ENCODE measurements at places on chromosomes 3 and 15. TPM values are rescaled to one million over a fixed set of nuclear protein-coding genes. Genes with fewer than 3 reads are reported as not detected.
A peak's percentile ranks its signal among the peaks of the same experiment; 100 is the strongest.

- ATAC-seq, result no peak
Observed at GRCh38 chr3:108123326-108123725, 32.5 kb upstream of the CD47 start.

The HHLA2 gene
- total RNA-seq, result 0.13 TPM

DNA sequence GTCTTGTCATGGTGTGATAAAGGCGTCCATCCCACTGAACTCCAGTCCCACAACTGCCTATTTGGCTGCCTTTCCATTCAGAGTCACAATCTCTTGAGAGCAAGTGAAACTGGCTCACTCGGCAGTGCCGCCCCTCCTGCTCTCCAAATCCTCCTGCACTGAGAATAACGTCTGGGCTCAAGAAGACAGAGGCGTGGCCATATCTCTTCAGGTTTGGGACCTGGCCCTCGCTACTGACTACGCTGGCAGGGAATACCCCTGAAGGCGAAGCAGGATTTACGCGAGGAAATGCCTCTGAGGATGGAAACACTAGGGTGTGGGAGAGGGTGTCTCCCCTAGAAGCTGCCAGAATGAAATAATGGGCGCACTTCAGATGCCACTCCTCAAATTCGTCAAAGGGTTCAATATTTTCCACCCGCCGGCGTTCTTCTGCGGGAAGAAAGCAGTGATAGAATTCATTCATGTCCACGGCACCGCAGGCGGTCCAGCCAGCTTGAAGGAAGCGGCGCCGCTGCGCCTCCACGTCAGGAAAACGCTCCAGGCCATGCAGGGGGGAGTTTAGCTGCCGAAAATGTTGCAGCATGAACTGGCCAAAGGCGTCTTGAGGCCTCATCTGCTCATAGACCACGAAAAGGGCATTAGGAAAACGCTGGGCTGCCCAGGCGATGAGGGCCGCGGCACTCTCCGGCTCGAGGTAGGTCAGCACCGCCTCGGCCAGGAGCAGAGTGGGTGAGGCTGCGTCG lies 985 bp downstream of the LCMT2 start:
- ATAC-seq, result peak; percentile 0

DNA sequence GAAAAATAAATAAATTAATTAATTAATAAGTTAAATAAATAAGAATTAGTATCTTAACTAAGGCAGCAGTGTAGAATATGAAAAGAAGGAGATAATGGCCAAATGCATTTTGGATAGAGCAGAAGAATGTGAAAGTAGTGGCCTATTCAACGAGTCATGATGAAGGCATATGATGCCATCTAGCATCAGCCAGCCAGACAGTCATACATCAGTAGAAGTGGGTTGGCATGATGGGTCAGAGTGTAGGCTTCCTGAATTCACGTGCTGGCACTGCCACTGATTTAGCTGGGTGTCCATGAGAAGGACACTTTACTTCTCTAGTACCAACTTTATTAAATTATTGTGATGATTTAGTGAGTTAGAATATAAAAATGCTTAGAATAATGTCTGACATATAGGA lies 256.1 kb upstream of the ARPP21 start:
- ATAC-seq, result no peak

DNA sequence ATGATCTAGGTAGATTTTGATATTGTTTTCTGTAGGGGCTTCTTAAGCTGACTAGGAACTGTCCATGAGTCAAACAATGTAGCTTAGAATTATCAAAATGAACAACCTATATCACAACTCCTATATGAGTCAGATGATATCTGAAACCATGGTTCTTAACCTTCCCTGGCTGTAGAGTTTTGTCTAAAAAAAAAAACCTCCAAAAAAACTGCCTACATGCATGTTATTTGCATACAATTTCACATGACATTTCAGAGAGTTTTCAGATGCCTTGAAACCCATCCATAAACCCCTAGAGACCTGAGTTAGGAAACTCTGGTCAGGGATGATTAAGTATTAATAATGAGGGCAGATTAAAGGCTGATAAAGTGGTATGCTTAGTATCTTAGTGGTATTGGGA lies 157.0 kb downstream of the CHST2 start:
- ATAC-seq, result no peak

The XCR1 gene
- total RNA-seq, result 0.14 TPM

GRCh38 chr3:17852217-17852616 lies 109.8 kb upstream of the TBC1D5 start:
- no peak for ATAC-seq

DNA sequence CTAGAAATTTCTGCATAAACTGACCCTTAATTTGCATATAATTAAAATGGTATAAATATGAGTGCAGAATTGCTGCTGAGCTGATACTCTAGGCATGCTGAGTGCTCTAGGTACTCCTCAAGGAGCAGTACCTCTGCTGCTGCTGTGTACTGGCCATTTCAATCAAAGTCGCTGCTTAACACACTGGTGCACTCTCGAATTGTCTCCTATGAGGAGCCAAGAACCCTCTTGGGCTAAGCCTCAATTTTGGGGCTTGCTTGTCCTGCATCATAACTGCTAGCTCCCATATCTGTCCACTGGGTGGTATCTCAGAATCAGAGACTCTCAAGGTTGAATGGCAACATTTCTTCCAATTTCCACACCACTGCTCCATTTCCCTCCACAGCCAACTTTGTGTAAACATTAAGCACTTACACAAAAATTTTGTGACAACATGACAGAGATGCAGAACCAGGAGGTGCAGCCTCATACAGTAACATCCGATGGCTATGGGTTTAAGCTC lies 82.5 kb downstream of the XXYLT1 start:
- no peak for ATAC-seq

DNA sequence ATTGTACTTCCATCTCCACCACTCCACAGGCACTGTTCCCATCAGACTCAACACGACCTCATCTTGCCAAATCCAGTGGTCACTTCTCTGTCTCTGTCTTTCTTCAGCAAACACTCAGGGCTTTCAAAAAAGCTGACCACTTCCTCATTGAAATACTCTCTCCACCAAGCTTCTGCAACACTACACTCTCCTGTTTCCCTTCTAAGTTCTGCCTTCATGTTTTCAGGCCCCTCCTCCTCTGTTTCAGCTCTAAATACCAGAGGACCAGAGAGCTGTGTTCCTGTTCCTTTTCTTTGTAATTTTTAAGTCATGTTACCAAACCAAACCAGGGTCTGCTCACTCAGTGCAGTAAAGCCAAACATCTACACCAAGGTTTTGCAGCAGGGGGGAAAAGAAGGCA lies 33.8 kb upstream of the ACP3 start:
- ATAC-seq, result no peak

DNA sequence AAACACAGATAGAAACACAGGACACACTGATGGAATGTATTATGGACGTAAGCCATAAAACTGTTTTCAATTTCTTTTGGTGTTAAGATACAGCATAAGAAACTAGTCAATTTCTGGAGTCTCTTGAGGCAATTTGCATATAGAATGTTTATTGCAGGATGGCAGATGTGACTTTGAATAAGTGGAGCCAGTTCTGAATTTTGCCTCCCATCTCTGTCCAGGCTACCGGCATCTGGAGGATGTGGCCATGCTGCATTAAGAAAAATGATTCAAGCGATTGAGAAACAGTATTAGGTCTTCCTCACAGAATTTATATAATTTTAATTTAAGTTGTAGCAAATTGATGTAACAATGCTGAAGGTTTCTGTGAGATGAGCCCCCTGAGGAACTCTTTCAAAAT lies 81.5 kb downstream of the CHST2 start:
- no peak for ATAC-seq

The SRGAP3 gene
- total RNA-seq, result 78.4 TPM

The NR2E3 gene
- 0.33 TPM for total RNA-seq

GRCh38 chr15:80405970-80406369 lies 1.8 kb downstream of the ARNT2 start:
- no peak for ATAC-seq

DNA sequence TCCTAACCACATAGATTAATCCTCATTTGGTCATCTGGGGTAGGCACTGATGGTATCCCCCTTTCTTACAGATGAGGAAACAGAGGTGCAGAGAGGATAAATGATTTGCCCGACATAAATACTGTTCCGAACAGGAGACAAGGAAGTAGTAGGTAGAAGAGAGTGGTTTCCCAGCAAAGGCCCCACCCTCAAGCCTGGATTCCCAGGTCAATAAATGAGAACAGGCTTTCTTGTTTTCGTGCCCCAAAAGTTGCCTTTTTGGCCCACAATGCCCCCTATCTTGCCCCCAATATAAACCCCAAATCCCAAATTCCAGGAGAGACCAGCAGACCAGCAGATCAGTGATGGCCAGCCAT lies 125.5 kb upstream of the PRR20G start:
- no peak for ATAC-seq

- no peak for ATAC-seq
Observed at GRCh38 chr3:108450444-108450843, 60.0 kb downstream of the MYH15 start.

GRCh38 chr15:89669941-89670340 lies 9.2 kb downstream of the PLIN1 start:
- ATAC-seq, result no peak

GRCh38 chr15:75044258-75044878 lies 21.0 kb downstream of the PPCDC start:
- ATAC-seq, result no peak

The SCAMP5 gene
- total RNA-seq, result 62.7 TPM

DNA sequence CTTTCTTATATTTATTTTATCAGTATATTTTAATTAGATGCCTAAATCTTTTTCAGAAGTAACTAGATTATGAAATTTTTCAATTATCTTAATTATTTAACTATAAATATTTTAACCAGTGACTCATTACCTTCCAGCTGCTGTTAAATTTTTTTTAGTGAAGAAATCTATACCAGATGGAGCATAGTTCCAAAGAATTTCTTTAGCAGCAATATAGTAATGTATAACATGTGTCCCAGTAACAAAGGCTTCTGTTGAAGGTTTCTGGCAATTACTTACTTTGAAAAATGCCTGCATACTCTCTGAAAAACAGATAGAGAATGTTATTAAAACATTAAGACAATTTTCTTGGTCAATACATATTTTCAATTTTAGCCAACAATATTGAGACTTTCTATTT lies 45.1 kb upstream of the CP start:
- no peak for ATAC-seq

DNA sequence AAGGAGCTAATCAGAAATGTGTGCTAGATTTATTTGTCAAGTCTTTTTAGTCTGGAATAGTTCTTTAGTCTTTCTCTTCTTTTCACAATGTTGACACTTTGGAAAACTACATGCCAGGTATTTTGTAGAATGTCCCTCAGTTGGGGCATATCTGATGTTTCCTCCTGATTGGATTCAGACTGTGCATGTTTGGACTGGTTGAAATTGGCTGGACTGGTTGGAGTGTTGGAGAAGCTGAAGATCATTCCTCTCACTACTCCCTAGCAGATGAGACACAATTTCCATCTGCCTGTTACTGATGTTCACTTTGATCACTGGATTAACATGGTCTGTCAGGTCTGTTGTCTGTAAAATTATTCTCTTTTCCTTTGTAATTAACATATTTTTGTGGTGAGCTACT lies 3.7 kb downstream of the NME9 start:
- no peak for ATAC-seq

DNA sequence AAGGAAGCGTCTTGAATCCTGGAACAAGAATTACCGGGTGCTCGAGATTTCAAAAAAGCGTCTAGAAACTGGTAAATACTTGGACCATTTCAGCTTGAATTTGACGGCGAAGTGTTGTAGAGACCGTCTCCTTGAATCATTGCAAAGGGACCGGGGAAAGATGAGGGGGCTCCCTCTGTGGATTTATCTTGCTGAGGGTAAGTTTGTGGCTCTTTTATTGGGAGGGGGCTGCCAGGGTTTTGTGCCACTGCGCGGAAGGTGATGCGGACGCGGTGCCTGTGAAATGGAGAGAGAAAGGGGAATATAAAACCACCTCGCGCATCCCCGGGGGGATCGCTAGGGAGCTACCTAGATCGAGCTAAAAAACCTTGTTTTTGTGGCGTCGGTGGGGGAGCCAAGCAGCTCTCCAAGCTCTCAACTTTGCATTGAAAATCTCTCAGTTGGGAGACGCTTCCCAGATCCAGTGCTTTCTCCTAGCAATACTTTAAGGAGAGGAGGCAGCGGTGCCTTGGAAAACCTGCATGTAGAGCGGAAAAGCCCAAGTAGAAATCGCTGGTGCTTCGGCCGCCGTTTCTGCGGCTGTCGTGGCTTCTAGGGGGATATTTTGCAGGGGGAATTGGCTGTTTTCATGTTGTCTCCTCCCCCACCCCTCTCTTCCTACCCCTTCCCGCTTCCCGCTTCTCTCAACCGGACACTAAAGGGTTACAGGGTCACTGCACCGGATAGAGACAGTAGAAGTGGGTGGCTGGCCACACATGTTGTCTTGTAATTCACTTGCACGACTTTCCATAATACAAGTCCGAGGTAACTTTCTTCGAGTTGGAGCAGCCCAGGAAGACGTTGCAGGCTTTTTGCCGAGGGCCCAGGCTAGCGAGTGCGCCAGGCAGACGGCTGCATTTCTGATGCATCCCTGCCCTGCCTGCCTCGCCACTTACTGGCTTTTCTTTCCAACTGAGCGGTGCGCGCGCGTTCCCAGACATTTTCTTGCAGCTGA lies 187.6 kb downstream of the NLGN1 start:
- peak; percentile 87 for ATAC-seq
